ENCODE measurements at places on chromosomes 12 and 14.
A peak's percentile ranks its signal among the peaks of the same experiment; 100 is the strongest.

DNA sequence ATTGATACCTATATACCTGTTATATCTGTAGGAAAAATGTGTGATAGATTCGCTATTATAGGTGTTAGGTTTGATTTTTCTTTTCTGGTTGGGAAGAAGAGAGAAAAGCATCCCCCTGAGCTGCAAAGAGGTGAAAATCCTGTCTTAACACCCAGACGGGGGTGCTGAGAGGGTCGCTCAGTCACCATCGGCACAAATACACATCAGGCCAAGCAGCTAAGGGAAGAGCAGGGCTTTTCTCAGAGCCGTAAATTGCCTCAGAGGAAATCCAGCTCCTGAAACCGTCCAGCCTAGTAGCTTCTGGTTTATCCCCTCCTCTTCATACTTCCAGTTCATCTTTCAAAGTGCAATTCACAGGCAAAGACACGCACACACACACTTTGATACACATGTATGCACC is 111.1 kb upstream of the OVCH1 start:
- no peak overlapping the region for H3K4me3 ChIP-seq
- H3K27ac ChIP-seq, result no peak overlapping the region
- H3K4me1 ChIP-seq, result peaks cover 8% of the 10 kb centered on the region
- H3K36me3 ChIP-seq, result no peaks in the 10 kb centered on the region
- peaks cover 49% of the 10 kb centered on the region for H3K27me3 ChIP-seq

- no peak overlapping the region for H3K4me3 ChIP-seq
- H3K27ac ChIP-seq, result no peak overlapping the region
- no peaks in the 10 kb centered on the region for H3K36me3 ChIP-seq
- peaks cover 5% of the 10 kb centered on the region for H3K4me1 ChIP-seq
Measured at GRCh38 chr12:94750864-94751263, 100.5 kb upstream of the TMCC3 start.

GRCh38 chr14:57755018-57755521 is 110.8 kb downstream of the SLC35F4 start:
- H3K27me3 ChIP-seq, result peaks cover 1% of the 10 kb centered on the region
- no peak overlapping the region for H3K4me3 ChIP-seq
- DNase-seq, result no peak
- H3K27ac ChIP-seq, result peak overlapping the region; percentile 84

GRCh38 chr12:62618930-62619329 is 152.3 kb downstream of the MON2 start:
- H3K27ac ChIP-seq, result no peak overlapping the region
- peaks cover 5% of the 10 kb centered on the region for H3K4me1 ChIP-seq
- H3K27me3 ChIP-seq, result no peaks in the 10 kb centered on the region
- peaks cover 5% of the 10 kb centered on the region for H3K36me3 ChIP-seq

DNA sequence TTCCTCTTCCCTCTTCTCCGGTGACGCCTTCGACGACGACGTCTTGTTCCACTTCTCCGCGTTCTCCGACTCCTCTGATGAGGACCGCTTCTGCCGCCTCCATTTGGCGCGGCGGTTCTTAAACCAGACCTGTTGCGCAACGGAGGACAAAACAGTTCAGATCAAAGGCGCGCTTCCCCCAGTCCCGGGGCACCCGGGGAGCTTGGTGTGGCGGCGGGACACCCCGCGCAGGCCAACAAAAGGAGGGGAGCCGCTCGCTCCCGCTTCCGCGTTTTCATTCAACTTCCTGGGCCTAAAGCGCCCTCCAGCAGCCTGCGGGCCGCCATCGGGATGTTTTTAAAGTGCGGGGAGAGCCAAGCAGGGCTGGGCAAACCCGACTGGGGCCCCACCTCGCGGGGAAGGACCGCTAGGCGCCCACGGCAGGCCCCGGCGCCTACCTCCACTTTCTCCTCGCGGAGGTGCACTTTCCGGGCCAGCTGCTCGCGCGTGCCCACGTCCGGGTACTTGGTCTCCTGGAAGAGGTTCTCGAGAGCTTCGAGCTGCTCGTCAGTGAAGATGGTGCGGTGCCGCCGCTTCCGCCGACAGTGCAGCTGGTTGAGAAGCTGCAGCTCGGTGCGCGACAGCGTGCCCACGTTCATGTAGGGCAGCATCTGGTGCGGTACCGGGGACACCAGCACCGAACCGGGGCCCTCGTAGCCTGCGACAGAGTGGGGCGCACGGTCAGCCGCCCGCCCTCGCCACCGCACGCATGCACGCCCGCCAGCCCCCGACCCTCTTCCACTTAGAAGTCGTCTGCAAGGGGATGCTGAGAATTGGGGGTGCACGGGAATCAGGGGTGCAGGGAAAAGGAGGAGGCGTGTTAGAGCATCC is 1.2 kb downstream of the GSC start:
- DNase-seq, result no peak
- peaks cover 96% of the 10 kb centered on the region for H3K27me3 ChIP-seq
- H3K36me3 ChIP-seq, result peaks cover 2% of the 10 kb centered on the region
- H3K4me1 ChIP-seq, result peaks cover 39% of the 10 kb centered on the region

- no peaks in the 10 kb centered on the region for H3K36me3 ChIP-seq
- H3K27ac ChIP-seq, result peak overlapping the region; percentile 92
- H3K4me1 ChIP-seq, result peaks cover 58% of the 10 kb centered on the region
- H3K4me3 ChIP-seq, result peak overlapping the region; percentile 84
Measured at GRCh38 chr12:120261951-120262851, 3.3 kb downstream of the PXN start.

- H3K27ac ChIP-seq, result no peak overlapping the region
- H3K4me3 ChIP-seq, result no peak overlapping the region
- no peak for DNase-seq
- H3K4me1 ChIP-seq, result peaks cover 4% of the 10 kb centered on the region
- H3K27me3 ChIP-seq, result no peaks in the 10 kb centered on the region
- peaks cover 14% of the 10 kb centered on the region for H3K36me3 ChIP-seq
Measured at GRCh38 chr12:42372154-42372791, 46.3 kb downstream of the PPHLN1 start.

- H3K36me3 ChIP-seq, result peaks cover 10% of the 10 kb centered on the region
- peaks cover 45% of the 10 kb centered on the region for H3K4me1 ChIP-seq
- no peak for DNase-seq
- no peak overlapping the region for H3K4me3 ChIP-seq
- H3K27ac ChIP-seq, result peak overlapping the region; percentile 13
Measured at GRCh38 chr14:54435500-54435981, 5.6 kb downstream of the CNIH1 start.

DNA sequence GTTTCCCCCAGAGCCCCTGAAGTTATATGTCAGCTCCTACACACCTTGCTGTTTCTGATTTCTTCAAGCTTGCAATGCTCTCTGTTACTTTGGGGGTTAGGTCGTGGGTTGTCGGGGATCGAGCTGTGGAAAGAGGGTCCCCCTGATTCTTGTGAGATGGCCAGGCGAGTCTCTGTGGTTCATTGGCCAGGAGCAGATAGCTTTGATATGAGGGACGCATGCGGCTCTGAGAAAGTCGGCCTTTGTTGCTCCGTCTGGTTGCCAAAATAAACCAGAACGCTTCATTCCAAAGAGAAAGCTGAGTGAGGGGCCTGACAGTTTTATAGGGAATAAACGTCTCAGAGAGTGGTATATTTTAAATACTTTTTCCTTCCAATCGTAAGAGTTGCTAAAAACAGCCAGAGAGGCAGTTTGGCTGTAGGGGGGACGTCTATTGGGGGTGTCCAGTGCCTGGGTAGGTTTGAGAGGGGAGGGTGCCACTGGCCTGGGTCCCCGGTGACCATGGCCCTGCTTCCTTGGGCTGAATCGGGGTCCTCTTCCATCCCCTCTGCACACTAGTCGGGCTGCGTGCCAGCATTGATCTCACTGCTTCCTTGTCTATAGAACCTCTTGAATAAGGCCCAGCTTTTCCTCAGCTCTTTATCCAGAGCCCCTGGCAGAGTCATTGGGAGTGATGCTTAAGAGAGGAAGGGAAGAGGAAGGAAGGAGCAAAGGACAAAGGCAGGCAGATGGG is 18.9 kb downstream of the CCND2 start:
- peaks cover 47% of the 10 kb centered on the region for H3K36me3 ChIP-seq
- H3K27ac ChIP-seq, result peak overlapping the region; percentile 67
- H3K4me3 ChIP-seq, result no peak overlapping the region
- H3K27me3 ChIP-seq, result no peaks in the 10 kb centered on the region

DNA sequence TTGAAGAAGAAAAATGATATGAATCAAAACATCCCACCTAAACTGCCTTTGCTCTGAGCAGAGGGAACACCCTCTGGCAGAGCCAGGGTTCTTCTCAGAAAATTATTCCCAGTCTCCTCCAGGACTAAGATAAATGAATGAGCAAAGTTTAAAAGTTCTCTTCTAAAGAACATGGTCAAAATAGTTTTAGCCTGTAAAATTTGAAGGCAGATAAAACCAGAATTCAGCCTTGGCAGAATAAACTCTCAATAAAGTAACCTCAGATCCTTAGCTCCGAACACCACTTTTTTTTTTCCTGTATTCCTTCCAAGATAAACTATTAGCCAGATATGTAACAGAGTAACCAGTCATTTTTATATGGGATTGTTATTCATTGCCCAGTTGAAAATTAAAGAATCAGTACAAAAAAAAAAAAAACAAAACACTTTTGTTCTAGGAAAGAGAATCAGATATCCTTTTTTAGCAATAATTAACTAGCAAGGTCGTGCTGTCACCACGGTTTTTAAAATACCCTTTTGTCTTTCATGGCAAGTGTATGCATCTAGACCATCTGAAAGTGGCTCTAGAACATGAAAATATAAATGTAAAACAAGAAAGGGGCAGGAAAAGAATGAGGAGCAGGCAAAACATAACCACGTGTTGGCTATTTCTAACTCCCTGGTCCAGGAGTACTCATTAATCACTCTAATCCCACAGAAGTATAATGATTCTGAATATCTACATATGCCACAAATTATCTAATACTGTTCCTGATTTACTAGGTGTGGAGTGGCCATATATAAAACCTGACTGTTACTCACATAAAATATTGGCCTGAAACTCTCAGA is 60.8 kb downstream of the CAPZA3 start:
- no peaks in the 10 kb centered on the region for H3K27me3 ChIP-seq
- no peak for DNase-seq
- no peaks in the 10 kb centered on the region for H3K36me3 ChIP-seq
- no peak overlapping the region for H3K4me3 ChIP-seq
- H3K27ac ChIP-seq, result peak overlapping the region; percentile 67

Data from mesothelial cell of epicardium (in vitro differentiated cells).